ENCODE measurements at places on chromosomes 13 and 19.

DNA sequence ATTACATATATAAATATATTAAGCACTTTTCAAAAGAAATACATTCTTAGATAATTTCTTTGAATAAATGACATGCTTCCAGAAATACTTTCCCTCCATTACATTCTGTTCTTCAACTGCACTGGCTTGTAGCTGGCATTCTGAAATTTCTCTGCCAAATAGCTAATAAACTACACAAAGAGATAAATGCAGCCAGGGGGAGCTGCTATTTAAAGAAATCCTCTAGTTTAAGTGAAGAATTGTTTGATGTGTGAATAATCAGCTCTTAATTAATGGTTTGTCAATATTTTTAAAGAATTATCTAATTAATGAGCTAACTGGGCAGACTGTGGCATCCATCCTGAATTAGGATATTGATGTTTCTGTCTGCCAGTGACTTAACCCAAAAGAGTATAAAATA lies 30.7 kb downstream of the SLC7A1 start:
- no peak for DNase-seq

DNA sequence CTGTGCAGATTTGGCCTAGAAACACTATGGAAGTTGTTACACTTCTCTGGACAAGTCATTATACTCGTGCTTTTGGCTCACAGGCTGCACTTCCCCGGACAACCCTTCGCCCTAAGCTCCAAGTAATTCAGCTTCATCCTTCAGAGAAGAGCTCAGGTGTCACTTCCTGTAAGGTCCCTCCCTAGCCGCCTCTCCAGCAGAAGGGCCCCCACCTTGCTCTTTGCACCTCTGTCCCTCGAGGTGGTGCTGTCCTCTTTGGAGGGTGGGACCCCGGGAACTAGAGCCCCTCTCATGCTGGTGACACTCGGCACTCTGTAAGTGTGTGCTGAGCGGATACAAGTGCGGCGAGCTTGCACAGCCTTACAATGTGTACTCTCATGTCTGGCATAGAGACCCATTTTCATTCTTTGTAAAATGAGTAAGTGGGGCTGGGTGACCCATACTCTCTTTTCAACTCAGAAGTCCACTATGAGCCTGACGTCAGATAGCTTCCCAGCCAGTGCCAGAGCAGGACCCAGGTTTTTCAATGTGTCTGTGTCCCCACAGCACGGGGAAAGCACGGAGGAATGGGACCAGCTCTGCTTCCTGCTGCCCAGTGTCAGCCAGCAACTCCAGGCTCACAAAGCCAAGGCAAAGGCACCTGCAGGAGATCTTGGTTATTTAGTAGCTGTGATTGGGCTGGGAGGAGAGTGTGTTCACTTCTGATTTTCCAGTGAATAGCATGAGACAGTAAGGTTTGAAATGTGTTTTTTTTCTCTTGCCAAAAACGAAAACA lies 26.9 kb downstream of the CHAMP1 start:
- DNase-seq, result no peak

DNA sequence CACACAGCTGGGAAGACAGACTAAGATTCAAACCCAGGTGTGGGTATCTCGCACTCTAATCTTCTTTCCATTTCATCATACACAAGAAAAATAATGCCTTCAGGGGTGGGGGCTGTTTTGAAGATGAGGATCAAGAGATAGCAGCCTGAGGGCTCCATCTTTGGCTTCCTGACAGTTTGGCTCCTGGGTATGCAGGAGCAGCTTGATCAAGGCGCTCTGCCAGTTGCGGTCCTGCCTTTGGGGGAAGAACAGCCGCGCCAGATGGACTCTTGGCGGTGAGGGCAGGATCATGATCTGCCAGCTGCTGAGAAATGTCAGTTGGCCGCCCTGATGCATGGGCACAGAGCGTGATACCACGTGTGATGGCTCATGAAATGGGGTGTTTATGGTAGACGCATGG lies 119.1 kb downstream of the IER2 start:
- DNase-seq, result no peak

DNA sequence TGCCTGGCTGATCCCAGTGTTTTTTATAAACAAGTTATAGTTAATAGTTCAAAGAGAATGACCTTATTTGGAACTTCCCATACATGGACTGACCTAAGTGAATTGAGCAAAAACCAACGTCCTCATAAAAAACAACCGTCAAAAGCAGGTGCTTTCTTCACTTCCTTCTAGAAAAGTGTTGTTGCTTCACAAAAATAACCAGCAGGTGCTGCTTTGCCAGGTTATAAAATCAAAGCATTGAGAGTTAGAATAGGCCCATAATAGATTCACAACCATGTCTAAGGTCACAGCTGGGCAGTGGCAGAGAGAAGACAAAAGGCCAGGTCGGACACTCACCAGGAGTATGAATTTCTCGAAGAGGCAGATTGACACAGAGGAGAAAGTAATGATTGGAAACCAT lies 9.5 kb downstream of the RUBCNL start:
- DNase-seq, result no peak

GRCh38 chr13:30656178-30656577 lies 38.5 kb downstream of the USPL1 start:
- DNase-seq, result no peak

DNA sequence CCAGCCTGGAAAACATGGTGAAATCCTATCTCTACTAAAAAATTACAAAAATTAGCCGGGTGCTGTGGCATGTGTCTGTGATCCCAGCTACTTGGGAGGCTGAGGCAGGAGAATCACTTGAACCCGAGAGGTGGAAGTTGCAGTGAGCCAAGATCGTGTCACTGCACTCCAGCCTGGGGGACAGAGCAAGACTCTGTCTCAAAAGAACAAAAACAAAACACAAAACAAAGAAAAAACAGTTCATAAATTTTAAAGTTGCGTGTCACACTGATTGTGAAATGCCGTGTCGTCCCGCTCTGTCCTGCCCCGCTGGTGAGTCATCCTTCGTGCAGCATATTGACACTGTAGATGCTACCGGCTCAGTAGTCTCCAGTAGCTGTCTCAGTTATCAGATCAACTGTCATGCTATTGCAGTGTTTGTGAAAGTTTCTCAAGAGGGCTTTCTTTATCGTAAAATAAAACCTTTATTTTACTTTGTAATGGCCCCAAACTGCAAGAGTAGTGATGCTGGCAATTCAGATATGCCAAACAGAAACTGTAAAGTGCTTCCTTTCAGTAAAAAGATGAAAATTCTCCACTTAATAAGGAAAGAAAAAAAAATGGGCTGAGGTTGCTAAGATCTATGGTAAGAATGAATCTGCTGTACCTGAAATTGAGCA lies 36.4 kb upstream of the IGFL1 start:
- no peak for DNase-seq

- DNase-seq, result no peak
These were observed 189.6 kb upstream of the NBEA start for GRCh38 chr13:34752283-34752960.

- DNase-seq, result no peak
These were observed 392.7 kb downstream of the FGF9 start for GRCh38 chr13:22063416-22064124.

DNA sequence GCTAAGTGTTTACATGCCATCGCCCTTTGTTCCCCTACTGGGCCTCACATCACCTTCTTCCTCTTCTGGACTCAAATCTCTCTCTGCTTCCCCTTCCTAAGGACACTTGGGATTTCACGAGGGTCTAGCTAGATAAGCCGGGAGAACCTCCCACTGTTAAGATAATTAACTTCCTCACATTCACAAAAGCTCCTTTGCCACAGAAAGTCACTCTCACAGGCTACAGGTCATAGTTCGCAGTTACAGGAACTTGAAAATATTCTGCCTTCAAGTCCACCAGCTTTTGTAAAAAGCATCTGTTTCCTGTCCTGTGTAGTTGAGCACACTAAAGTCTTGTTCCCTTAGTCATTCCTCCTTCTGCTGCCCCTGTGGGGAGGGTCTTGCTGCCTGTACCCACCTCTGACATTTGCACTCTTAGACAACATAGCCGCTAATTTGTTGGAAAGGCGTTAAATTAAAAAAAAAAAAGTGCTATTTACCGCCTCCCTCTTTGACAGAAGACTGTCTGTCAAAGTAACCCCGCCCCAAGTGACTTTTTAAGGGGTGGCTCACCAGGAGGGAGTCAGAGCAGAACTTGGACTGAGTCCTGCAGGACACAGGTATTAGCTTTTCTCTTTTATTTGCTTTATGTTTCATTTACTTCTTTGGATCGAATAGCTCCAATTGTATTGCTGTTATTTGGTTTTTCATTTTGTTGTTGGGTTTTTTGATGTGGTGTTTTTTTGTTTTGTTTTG lies 26.8 kb upstream of the CEACAM21 start:
- DNase-seq, result no peak

DNA sequence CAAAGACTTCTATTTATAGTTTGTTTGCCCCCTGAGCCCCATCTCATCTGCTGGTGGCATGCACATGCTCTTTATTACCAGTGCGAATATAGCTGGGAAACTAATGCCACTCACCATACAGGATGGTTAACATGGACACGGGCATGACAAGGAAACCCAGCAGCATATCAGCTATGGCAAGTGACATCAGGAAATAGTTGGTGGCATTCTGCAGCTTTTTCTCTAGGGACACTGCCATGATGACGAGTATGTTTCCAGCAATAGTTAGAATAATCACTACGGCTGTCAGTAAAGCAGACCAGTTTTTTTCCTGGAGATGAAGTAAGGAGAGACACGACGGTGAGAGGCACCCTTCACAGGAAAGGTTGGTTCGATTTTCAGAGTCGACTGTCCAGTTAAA lies 1.5 kb downstream of the HTR2A start:
- no peak for DNase-seq

GRCh38 chr19:10285393-10285792 lies 1.4 kb upstream of the ICAM4 start:
- no peak for DNase-seq

DNA sequence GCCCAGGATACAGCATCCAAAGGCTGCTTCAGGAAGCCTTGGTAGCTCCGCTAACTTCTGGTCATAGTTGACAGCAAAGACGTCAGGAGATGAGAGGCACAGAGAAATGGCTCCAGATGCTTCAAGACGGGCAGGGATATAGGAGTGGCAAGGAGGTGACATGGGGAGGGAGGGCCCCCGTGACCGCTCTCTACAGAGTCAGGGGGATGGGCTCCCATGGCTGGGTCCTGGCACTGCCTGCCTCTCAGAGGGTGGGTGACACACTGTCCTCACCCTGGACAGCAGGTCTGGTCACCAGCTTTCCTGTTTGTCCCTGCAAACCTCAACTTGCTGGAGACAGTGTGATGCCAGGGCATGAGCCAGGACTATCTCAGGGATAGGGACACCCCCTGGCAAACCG lies 10.3 kb upstream of the ZNF14 start:
- no peak for DNase-seq

DNA sequence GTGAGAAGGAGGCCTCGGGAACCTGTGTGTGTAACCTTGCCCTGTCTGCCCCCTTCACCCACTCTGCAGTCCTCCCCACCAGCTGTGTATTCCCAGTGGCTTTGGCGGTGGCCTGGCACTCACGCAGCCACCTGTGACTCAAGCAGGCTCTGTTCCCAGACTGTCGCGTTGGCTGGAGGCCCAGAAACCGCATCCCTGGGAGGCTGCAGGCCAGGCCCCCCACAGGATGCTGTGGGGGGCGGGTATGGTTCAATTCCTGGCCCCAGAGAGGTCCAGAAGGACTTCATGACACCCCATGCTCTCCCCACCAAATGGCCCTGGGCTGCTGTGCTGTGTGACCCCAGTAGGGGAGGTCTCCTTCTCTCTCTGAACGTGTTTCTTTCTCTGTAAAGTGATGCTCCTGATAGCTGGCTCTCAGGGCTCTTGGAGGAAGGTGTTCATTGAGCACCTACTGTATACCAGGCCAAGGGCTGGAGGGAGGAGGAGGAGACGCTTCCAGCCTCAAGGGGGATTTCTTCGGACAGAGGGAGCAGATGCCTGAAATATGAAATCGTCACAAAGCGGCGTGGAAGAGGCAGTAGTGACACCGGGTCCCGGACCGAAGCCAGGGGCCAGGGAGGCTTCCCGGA lies 1.9 kb upstream of the LINGO3 start:
- DNase-seq, result no peak

DNA sequence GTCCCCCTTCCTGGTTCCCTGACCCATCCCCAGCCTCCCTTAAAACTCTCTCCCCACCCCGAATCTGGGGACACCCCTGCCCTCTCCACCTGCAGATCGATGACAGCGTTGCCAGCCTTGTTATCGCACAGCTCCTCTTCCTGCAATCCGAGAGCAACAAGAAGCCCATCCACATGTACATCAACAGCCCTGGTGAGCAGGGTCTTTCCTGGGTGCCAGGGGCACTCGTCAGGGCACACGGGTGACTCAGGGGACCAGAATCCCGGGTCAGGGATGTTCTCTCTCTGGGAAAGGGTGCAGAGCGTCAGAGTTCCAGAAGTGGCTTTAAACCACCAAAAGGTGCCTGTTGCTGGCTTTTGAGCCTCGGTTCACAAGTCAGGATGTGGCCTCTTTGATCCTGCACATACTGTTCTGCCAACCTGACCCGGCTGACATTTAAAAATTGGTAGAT lies 1.0 kb downstream of the CLPP start:
- DNase-seq, result no peak

- no peak for DNase-seq
These were observed 8.7 kb downstream of the BRD4 start for GRCh38 chr19:15323496-15324235.

DNA sequence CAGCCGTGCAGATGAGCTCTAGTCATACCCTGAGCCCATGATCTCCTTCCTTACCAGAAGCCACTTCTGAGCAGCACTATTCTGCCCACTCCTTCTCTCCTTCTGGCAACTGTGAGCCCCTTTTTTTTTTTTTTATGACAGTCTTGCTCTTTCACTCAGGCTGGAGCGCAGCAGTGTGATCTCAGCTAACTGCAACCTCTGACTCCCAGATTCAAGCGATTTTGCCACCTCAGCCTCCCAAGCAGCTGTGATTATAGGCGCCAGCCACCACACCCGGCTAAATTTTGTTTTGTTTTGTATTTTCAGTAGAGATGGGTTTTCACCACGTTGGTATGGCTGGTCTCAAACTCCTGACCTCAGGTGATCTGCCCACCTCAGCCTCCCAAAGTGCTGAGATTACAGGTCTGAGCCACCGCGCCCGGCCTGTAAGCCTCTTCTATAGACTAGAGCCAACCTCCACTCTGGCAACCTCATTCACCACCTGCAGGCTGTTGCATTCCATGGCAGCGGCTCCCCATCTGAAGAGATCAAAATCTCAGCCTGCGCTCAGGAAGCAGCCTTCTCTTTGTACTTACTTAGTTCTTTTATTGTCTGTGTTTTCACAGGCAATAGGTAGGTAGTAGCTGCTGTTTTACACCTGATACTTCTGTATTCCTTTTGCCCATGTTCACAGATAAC lies 34.8 kb upstream of the NDFIP2 start:
- no peak for DNase-seq

DNA sequence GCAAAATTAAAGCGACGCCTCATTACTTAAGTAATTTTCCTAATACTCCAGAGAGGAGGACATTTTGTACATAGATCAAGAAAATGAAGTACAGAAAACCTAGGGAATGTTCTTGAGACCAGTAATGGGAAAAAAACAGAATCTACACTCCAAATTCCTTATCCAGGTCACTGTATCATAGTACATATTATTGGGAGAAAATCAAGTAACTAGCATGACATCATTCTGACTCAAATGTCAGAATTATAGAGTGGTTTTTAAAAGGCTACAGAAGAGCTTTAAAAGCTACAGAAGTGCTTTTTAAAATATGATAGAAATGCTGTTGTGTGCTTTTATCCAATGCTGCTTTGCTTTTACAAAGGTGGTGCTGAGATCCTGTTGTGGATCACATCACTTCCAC lies 86.3 kb upstream of the SLC15A1 start:
- no peak for DNase-seq

- DNase-seq, result no peak
These were observed 1.8 kb downstream of the ZNF460 start for GRCh38 chr19:57282011-57282643.

GRCh38 chr19:39341719-39342604 lies at the start of gene SAMD4B:
SAMD4B (plus strand) TSS chr19:39342421; CDS start chr19:39356894, 14,473 bp downstream.
- peak; percentile 95 for DNase-seq

GRCh38 chr19:19489804-19490204 lies 25.5 kb downstream of the TSSK6 start:
- DNase-seq, result no peak
